ENCODE measurements at places on chromosomes 12 and 14. TPM values are rescaled to one million over a fixed set of nuclear protein-coding genes. Genes with fewer than 3 reads are reported as not detected.
A peak's percentile ranks its signal among the peaks of the same experiment; 100 is the strongest.

The VAMP1 gene
- total RNA-seq, result 17.4 TPM

The GNS gene
- total RNA-seq, result 146 TPM

The IKZF4 gene
- 4.1 TPM for total RNA-seq

The GPX2 gene
- total RNA-seq, result 115 TPM

The SLC5A8 gene
- 0.54 TPM for total RNA-seq

The GLS2 gene
- total RNA-seq, result 1.5 TPM

The SLC25A47 gene
- total RNA-seq, result 1.2 TPM

The GRIN2B gene
- total RNA-seq, result 0.67 TPM

The CCND2 gene
- 104 TPM for total RNA-seq

The RNASE4 gene
- total RNA-seq, result 51.7 TPM

The MORN3 gene
- not detected for total RNA-seq

DNA sequence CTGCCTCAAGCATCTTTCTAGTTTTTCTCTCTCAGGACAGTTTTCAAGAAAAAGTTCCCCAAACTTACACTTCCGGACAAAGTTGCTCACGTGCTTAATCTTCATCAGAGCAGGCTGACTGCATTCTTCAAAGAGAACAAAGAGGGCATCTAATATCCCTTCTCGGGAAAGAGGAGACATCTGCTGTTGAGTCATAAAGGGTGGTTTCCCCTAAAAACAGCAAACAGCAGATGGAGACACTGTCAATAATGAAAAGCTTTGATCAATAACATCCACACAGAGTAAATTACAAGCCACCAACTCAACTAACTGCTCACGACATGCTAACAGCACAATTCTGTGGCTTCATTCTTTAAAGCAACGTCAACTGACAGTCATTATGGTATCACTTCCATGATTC, 8.1 kb downstream of the CIT start:
- DNase-seq, result no peak

GRCh38 chr12:52085682-52086180, 6.2 kb downstream of the SMIM41 start:
- no peak for DNase-seq

DNA sequence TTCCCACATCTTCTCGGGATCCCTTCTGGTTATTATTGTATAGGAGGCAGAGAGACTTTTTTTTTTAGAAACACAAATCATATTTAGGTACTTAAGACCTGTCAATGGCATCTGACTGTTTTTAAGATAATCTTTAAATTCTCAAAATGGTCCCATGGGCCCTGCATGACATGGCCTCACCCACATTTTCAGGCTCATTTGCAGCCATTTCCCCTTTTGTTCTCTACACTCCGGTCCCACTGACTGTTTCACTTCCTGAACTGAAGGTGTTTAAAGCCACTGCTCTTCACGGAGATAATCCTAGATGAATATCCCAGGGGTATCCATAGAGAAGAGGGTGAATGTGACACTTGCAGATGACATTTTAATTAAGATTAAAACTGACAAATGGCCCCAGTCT, 12.3 kb upstream of the C12orf71 start:
- no peak for DNase-seq

DNA sequence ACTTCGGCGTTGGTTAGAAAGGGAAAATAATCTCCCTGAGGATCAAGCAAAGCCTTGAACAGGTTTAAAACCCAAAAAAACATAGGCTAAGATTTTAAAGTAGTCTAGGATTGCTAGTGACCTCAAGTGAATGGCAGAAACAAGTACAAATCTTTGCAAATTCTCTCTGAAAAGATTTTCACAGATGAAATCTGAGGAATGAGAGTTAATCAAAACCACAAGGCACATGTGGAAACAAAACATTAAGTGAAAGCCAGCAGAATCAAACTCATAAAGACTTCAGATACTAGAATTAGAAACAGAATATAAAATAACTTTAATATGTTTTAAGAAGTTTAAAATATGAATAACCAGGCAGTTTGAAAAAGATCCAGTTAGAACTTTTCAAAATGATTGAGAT, 52.2 kb upstream of the CFL2 start:
- no peak for DNase-seq

GRCh38 chr14:73591690-73592449, at the start of gene ACOT4:
Gene ACOT4 (plus strand): TSS chr14:73591873. CDS start chr14:73591960, 87 bp downstream.
- peak; percentile 67 for DNase-seq

DNA sequence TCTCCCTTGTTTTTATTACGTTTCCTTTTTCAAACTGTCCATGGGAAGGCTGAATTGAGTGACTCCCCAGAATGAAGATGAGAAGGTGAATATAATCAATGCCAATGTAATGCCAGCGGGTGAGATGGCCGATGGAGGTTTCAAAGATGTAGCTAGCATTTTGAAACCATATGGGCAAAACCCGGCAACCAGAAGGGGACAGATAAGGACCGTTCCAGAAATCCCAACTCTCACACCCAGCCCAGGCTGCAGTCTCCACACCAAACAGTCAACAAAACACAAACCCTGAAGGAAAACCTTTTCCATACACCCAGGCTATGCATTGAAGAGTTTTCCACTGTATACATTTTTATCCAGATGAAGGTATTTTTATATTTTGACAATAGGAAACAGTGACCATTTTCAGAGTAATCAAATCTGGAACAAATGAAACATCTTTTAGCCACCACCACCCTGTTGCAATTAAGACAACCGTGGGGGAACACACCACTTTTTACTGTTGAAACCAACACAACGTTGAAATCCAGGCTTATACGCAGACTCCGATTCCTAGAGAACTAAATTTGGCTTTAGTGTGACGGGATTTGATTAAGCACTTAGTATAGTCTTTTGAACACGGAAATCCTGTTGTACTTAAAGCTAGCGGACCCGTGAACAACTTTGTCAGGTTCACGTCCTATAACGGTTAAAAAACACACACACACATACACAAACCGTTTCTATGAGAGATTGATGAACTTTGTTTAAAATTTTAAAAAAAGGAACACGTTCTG, 19.0 kb downstream of the PHETA1 start:
- no peak for DNase-seq

GRCh38 chr12:92726850-92727249, 24.1 kb downstream of the PLEKHG7 start:
- no peak for DNase-seq

- no peak for DNase-seq
Measured at GRCh38 chr14:55120571-55121495, 8.2 kb upstream of the LGALS3 start.

DNA sequence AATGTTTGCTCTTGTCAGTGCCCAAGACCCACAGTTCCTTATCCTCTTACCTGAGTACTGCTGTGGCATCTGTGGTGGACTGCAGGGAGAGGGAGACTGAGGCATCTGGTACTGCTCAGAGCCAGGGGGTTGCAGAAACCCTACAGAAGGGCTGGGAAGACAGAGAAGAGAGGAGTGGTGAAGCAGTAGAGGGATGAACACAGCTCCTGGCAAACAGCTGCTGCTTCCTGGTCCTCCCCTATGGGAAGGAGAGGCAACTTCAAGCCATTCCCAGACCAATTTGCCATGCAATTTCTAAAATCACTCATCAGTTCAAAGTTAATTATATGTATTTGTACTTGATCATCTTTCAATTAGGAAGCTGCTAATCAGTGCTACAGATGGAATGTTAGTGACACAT, 15.7 kb upstream of the STAC3 start:
- DNase-seq, result no peak

DNA sequence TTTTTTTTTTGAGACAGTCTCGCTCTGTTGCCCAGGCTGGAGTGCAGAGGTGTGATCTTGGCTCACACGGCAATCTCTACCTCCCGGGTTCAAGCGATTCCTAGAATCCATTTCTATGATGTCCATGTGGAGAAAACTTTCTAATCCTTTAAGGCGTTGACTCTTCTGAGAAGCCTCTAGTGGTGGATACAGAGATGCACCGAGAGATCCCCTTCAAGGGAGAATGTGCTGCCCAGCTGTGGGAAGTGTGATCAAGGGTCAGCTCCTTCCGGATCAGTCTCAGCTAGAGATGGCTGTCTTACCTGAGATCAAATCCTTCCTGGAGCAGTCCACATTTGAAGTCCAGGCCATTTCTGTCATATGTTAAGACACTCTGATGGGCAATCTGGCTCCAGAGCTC, 92.7 kb upstream of the HECTD1 start:
- no peak for DNase-seq

- DNase-seq, result no peak
Measured at GRCh38 chr12:127903146-127903545, 363.8 kb upstream of the TMEM132C start.

GRCh38 chr12:89356069-89356665, 3.9 kb upstream of the DUSP6 start:
- DNase-seq, result no peak

- peak; percentile 93 for DNase-seq
Measured at GRCh38 chr12:57127101-57127725, 1.1 kb upstream of the LRP1 start.

DNA sequence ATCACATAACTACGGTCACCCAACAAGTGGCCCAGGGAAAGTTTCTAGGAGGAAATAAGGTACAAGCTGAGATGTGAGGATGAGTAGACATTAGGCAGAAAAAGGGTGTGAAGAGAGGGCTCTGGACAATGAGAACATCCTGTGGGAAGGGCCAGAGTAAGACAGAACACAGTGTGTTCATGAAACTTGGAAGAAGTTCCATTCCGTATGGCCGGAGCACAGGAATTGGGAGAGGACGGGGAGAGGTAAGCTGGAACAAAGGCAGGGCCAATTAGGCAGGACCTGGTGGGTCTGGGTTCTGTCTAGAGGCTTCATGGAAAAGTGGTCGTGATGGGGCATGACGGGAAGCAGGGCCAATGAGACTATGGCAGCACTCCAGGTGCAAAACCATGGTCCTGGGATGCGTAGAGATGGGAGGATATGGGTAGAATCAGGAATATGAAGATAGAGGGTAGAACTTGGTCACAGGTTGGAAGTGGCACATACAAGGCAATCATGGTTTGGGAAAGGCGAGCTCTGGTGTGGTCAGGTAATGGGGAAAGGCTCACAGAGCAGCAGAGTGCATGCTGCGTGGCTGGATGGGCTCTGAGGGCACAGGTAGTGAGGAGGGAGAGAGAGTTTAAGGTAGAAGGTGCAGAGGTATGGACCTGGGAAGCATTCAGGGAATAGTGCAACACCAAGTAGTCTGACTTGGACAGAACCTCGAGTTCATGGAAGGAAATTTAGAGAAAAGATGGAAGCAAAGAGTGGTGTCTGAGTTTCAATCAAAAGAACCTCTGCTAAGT, 93.0 kb downstream of the RFX4 start:
- DNase-seq, result no peak

DNA sequence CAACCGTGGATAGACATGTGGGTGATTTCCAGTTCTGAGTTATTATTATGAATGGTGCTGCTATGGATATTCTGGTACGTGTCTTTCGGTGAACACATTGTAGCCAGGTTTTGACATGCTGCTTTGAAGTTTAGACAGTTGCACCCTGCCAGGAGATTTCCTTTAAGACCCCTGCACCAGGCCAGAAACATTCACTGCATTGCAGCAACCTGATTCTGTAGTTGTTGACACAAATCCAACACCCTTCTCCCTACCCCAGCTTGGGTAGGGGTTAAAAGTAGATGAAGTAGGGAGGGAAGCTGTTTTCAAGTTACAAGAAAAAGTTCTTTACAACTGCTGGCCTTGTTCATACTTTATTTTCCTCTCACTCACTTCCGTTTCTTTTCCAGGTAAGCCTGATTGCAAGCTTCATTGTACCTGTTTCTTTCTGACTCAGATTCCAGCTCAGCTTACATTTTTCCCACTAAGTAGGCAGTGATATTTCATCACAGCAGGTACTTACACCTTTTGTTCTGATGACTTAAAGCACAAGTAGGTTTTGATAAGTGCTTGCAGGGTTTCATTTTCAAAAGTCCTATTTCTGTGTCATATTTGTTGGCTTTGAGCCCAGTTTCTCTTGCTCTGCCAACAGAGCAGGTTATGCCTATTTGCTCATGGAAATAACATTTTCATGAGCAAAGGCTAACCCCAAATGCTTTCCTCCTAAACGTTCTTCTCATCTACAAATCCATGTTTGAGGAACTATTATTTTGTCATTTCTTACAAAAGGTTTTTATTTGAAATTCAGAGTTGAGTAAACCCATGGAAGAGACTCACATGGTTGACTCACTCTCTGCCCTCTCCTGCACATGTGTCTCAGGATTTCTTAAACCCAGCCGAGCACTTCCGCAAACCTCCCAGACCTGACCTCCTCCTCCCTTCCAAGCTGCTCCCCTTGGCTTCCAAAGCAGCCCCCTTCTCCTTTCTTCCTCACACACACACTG, 12.1 kb upstream of the LTA4H start:
- no peak for DNase-seq

DNA sequence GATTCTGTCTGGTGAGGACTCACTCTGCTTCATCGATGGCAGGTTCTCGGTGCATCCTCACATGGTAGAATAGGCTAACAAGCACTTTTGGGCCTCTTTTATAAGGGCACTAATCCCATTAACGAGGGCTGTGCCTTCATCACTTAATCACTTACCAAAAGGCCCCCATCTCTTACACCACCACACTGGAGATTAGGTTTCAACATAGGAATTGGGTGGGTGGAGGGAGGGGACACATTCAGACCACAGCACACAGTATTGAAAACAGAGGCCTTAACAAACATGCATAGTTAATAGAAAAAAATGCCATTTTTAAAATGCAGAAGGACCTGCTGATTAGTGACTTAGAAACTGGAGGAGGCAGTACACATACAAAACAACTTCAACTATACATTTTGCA, 61.6 kb downstream of the SPPL3 start:
- DNase-seq, result no peak

GRCh38 chr12:62562846-62563245, 96.2 kb downstream of the MON2 start:
- DNase-seq, result no peak

- no peak for DNase-seq
Measured at GRCh38 chr12:68915055-68915454, 17.9 kb downstream of the CPM start.
